ENCODE measurements at places on chromosomes 2 and 18.
A peak's percentile ranks its signal among the peaks of the same experiment; 100 is the strongest.

- no peak for DNase-seq
These were observed 960 bp upstream of the APOB start for GRCh38 chr2:21044694-21045371.

DNA sequence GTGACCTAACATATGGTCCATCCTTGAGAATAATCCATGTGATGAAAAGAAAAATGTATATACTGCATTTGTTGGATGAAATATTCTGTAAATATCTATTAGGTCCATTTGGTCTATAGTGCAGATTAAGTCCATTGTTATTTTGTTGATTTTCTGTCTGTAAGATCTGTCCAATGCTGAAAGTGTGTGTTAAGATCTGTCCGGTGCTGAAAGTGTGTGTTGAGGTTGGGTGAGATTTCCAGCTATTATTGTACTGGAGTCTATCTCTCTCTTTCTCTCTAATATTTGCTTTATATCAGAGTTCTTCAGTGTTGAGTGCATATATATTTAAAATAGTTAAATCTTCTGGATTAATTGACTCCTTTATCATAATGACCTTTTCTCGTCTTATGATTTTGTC is 828.8 kb upstream of the CRIM1 start:
- no peak for DNase-seq

- DNase-seq: no peak
These were observed 151.6 kb downstream of the MREG start for GRCh38 chr2:215861607-215862350.

DNA sequence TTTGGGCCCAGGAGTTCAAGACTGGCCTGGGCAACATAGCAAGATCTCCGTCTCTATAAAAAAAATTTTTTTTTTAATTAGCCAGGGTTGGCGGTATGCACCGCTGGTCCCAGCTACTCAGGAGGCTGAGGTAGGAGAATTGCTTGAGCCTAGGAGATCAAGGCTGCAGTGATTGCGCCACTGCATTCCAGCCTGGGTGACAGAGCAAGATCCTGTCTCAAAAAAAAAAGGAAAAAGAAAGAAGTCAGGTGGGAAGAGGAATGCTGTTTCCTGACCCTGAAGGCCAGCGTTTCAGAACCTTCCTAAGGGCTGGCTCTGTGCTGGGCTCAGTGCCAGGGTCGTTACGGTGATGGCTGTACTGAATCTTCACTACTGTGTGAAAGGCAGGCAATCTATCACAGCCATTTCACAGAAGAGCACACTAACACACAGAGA is 35.0 kb upstream of the AGAP1 start:
- no peak for DNase-seq

GRCh38 chr2:119260646-119261492 is 37.2 kb downstream of the STEAP3 start:
- no peak for DNase-seq

GRCh38 chr2:159617646-159618045 is 1.3 kb upstream of the BAZ2B start:
- DNase-seq: peak; percentile 67

- no peak for DNase-seq
These were observed 274.7 kb downstream of the RNF144A start for GRCh38 chr2:7191932-7192331.

GRCh38 chr2:136247204-136247950 is 129.4 kb upstream of the CXCR4 start:
- DNase-seq: peak; percentile 22

- no peak for DNase-seq
These were observed 28.2 kb upstream of the TNP1 start for GRCh38 chr2:216888081-216888480.

DNA sequence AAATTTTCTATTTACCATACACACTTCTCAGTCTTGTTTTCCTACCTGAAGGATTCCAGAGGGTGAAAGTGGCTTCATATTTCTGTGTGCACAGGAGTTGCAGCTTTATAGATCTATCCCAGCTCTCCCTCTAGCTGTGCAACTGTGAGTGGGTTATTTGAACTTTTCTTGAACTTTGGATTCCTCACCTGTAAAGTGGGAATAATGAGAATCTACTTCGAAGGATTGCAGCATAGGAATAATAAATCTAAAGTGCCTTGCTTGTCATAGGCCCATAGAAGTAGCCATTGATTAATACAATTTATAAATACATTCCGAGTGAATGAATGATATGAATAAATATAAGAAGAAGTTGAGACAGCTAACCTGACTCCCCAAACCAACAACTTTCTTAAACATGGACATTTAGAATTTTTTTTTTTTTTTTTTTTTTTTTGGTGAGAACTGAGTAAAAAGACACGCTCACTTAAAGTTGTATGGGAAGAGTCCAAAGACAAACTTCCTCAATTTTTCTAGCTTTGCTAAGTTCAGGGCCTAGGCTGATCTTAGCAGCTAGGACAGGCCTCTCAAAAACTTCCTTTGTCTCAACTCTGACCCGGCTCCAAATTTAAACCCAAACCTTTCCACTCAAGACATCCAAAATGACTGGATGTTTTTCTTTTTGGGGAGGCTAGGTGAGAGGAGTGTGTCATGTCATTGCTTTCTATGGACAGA is 203.3 kb upstream of the FBXO11 start:
- DNase-seq: no peak

DNA sequence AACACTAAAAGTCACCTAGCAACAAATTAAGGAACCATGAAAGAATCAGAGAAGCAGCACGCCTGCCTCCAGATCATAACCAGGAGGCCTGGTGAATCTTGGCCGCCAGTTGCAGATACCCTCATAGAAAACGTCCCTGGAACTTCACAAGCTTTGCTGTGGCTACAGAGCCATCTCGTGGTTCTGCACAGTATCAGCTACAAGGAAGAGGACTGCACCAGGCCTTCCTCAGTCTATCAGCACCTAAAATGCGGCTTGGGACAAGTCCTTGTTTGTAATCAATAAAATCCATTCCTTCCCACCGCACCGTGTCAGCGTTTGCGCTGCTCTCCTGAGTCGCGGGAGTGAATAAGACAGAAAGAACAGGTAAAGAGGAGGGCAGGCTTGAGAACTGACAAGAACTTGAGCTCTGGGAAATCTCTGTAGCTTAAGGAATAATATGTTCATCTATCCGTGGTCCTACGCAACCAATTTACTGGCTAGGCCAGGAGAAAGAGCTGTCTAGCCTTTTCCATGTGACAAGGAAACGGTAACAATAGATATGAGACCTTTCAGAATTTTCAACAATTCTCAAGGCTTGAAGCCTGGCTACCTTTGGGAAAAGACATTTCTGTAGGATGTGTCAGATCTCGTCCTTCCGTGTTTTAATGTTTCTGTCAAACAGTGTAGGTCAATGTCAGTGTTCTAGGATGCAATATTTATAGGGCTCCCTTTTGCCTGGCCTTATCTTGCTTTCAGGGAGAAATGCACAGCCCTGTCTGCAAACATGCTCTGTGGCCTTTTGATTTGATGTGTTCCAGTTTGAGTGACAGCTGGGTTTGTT is 128.5 kb upstream of the RAB12 start:
- DNase-seq: peak; percentile 45

DNA sequence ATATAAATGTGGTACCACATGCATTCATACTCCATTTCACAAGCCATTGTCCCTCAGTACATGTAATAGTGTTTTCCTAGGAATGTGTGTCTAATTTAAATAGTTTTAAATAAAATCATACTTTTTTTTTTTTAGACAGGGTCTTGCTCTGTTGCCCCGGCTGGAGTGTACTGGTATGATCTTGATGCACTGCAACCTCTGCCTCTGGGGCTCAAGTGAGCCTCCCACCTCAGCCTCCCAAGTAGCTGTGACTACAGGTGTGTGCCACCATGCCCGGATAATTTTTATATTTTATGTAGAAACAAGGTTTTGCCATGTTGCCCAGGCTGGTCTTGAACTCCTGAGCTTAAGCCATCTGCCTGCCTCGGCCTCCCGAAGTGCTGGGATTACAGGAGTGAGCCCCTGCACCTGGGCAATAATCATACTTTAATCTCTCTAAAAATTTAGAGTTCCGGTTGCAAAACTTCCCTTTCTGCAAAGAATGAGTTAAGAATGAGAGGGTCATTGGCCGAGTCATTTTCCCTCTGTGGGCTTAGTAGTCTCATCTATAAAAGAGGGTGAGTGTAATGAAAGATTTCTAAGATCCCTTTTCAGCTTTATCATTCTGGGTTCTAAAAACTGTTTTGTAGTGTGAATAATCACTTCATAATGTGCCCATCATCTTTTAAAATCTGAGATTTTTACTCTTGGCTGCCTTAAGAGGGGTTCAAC is 116.0 kb upstream of the PELI1 start:
- DNase-seq: no peak

DNA sequence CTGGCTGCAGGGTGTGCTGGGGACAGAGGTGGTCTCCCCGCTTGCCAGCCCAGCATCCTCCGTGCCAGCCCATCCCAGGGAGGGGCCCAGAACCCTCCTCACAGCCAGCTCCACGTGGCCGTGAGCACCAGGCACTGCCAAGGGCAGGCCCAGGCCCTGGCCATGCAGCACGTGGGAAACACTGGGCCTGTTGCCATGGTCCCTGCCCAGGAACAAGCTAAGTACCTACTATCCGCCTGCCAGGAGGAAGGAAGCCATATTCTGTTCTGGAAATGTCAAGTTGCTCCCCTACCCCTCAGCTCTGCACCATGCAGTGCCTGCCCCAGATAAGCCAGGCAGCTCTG is 250.6 kb downstream of the CYP26B1 start:
- no peak for DNase-seq

- no peak for DNase-seq
These were observed 4.0 kb downstream of the NOP58 start for GRCh38 chr2:202269585-202269984.

DNA sequence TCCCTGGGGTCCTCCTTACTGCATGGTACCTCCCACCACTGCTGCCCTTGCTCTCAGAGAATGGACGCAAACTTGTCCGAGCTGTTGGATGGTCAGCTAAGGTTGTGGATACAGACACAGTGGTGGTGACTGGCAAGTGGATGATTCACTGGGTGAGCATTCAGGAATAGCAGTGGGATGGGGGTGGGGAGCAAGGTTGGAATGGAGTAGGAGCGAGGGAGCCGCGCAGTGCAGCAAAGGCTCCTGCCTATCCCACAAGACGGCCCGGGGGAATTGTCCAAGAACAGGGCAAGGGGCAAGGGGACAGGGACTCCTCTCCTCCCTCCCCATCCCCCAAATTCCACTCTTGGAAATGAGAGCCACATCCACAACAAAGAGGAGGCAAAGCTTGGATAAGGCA is 102.2 kb downstream of the PIEZO2 start:
- no peak for DNase-seq

DNA sequence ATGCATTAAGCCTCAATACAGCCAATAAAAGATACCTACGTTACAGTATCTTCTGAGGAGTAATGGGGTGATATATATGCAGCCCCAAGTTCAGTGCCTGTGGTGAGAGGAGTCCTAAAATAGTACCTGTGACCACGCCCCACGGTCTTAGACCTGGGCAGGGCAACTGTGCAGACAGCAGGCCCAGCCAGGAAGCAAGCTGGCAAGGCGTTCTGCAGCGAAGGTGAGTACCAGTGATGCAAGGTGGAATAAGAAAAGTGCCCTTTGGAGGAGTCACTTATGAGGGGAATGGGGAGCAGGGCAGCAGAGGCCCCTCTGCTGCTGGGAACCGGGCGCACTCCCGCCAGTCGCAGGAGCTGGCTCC is 12.7 kb upstream of the MAP3K2 start:
- DNase-seq: no peak

DNA sequence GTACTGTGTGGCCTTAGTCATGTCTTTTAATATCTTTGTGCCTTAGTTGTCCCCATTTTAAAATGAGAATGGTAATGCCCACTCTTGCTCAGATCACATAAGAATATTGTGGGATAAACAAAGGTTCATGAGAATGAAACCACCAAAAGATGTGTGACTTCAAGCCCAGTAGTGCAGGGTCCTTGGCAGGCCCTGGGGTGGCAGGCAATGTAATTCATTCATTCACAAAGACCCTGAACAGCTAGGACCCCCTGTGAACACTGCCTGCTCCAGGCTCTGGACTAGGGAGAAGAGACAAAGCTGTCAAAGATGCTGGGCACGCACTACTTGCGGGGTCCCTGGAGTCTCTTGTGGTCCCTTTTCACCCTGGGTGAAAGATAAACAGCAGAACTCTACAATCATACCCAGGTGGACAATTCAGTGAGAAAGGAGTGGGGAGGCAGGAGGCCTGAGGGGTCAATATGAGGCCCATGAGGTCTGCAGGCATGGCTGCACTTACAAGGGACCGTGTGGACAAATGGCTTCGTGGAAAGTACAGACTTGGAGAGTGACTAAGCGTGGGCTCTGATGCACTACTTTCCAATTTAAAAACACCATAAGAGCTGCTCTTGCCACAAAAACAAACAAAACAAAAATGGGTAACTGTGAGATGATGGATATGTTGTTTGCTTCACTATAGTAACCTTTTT is 136.1 kb downstream of the SMAD7 start:
- no peak for DNase-seq

GRCh38 chr18:25080211-25080610 is 271.8 kb downstream of the ZNF521 start:
- no peak for DNase-seq

DNA sequence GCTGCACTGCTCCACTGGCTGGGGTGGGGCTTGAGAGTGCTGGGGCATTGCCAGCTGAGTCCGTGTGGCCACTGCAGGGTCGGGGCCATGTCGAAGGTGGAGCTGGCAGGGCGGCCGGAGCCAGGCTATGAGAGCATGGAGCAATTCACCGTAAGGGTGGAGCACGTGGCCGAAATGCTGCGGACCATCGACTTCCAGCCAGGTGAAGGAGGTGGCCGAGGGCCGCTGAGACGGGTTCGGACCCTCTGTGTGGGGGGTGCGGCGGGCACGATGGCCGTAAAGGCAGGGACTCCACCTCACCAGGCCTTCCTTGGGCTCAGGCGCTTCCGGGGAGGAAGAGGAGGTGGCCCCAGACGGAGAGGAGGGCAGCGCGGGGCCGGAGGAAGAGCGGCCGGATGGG is 2.1 kb downstream of the UCN start:
- DNase-seq: no peak

- DNase-seq: no peak
These were observed 13.1 kb downstream of the CASP10 start for GRCh38 chr2:201196003-201196402.

GRCh38 chr2:197273485-197273884 is 37.1 kb downstream of the ANKRD44 start:
- DNase-seq: peak; percentile 75

GRCh38 chr2:192215096-192215877 is 20.6 kb upstream of the TMEFF2 start:
- no peak for DNase-seq

- DNase-seq: no peak
These were observed 336.9 kb downstream of the RIT2 start for GRCh38 chr18:42778445-42779042.

GRCh38 chr2:82599021-82599420 is 1860.1 kb downstream of the SUCLG1 start:
- DNase-seq: no peak

- DNase-seq: no peak
These were observed 76.2 kb upstream of the CHRNA1 start for GRCh38 chr2:174840436-174840835.

- peak; percentile 97 for DNase-seq
These were observed 43.1 kb upstream of the LONRF2 start for GRCh38 chr2:100365434-100365833.

GRCh38 chr2:109352056-109352897 is 223.3 kb downstream of the SH3RF3 start:
- no peak for DNase-seq

Measured in NCI-H2171 (cell line).